Esophagus (tissue), 2 donors: ENCODE measurements at places on chromosomes 5 and 9. TPM values are rescaled to one million over a fixed set of nuclear protein-coding genes. Genes with fewer than 3 reads are reported as not detected.

Gene ADCY2
- 0.76 TPM for polyA plus RNA-seq

Gene GPR151
- not detected for polyA plus RNA-seq

Gene CTNND2
- polyA plus RNA-seq = 0.09 TPM

Gene ECSCR
- polyA plus RNA-seq = 11.4 TPM

Gene GDA
- 0.04 TPM for polyA plus RNA-seq

Gene FRMPD1
- 0.04 TPM for polyA plus RNA-seq

Gene CHMP5
- polyA plus RNA-seq = 59.9 TPM

Gene FYB1
- 1.4 TPM for polyA plus RNA-seq

Gene SGCD
- 0.35 TPM for polyA plus RNA-seq

Gene IFNA21
- polyA plus RNA-seq = not detected
